CD4-positive, alpha-beta T cell treated with Interleukin-15 for 1 hour (primary cell): ENCODE measurements at places on chromosomes 13 and 19.

- DNase-seq: no peak
Observed at GRCh38 chr13:71577127-71577526, 289.9 kb downstream of the DACH1 start.

- DNase-seq: peak; percentile 90
Observed at GRCh38 chr19:47225746-47226425, 5.1 kb downstream of the BBC3 start.

GRCh38 chr19:14015524-14016035 lies 9.5 kb upstream of the RFX1 start:
- DNase-seq: no peak

- no peak for DNase-seq
Observed at GRCh38 chr19:3785451-3785937, 687 bp downstream of the MATK start.

GRCh38 chr13:32590266-32590665 lies 4.0 kb downstream of the PDS5B start:
- no peak for DNase-seq

- DNase-seq: no peak
Observed at GRCh38 chr13:94503851-94504250, 24.4 kb upstream of the DCT start.

DNA sequence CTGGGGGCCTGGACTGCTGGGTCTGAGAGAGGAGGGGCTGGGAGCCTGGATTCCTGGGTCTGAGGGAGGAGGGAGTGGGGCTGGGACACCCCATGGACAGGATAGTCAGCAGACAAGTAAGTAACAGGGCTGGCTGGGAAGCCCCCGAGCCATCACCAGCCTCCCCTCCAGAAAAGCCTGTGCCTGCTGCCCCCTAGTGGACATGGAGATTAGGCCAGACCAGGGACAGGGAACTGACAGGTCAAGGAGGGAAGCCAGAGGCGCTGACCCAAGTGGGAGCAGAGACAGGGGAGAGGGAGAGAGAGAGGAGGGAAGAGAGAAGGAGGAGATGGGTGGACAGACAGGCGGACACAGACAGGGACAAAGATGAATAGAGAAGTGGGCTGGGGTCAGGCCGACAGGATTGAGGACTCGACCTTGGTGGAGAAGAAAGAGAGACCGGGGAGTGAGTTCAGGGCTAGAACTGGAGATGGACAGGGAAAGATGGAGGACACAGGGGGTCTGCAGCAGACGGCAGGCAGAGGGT lies 6.7 kb upstream of the ERFL start:
- peak; percentile 82 for DNase-seq

GRCh38 chr19:2906631-2907195 lies 6.0 kb downstream of the ZNF57 start:
- DNase-seq: no peak

GRCh38 chr19:19758164-19758563 lies 25.3 kb upstream of the ZNF14 start:
- no peak for DNase-seq

GRCh38 chr13:44050450-44051063 lies 170.9 kb downstream of the LACC1 start:
- DNase-seq: no peak

DNA sequence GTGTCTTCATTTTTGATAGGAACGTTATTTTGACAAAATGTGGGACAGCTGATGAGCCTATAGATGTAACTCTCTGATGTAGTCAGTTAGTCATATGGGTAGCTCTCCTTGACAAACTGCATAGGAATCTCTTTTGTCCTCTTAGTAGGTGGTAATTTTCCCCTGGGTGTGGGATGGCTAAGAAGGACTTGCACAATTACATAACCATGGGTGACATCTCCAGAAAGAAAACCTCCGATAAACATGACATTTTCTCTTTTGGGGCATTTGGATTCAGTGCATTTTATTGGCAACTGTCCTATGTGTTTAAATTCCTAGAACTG lies 41.8 kb downstream of the IGFL3 start:
- DNase-seq: no peak

GRCh38 chr19:6125571-6125989 lies 9.9 kb upstream of the ACSBG2 start:
- peak; percentile 73 for DNase-seq

- no peak for DNase-seq
Observed at GRCh38 chr19:42203700-42204099, 13.8 kb downstream of the DEDD2 start.

- DNase-seq: no peak
Observed at GRCh38 chr13:24083141-24083540, 77.4 kb upstream of the SPATA13 start.

- peak; percentile 92 for DNase-seq
Observed at GRCh38 chr19:48511800-48512503, at the start of gene LMTK3. Gene LMTK3 (minus strand): TSS chr19:48511835. CDS start chr19:48511576, 259 bp downstream.

DNA sequence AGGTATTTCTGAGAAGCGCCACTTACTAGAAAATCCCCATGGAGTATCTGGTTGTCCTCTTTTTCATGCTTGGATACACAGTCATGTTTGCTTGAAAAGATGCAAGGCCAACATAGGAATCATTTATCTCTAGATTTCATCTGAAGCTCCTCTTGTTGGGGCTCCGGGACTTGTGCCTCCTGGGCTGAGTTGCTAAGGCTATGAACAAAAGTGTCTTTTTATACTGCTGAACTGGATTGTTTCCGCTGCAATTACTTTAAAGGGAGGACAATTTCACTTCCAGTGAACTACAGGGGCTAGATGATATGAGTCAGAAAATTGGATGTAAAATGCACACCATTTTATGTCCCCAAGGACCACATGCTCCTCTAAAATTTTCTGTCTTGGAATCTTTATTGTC lies 114.1 kb downstream of the TNFSF13B start:
- DNase-seq: no peak

- no peak for DNase-seq
Observed at GRCh38 chr19:38737921-38738737, 6.1 kb downstream of the CAPN12 start.

GRCh38 chr19:51712461-51713081 lies 11.2 kb downstream of the HAS1 start:
- no peak for DNase-seq

DNA sequence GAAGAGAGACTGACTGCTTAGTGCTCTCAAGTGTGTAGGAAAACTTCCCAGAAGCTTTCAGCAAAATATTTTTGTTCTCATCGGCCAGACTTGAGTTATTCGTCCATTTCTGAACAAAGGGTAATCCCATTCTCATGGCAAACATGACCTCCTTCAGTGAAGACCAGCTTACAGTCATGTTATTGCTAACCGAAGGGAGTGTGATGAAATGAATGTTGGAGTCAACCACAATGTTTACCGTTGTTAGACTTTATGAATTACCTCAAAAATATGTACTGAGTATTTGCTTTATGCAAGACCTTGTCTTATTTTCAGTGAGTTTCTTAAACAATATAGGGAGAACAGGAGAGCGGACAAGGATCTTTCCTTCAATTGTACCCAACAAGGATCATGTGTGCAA lies 228.6 kb downstream of the LMO7 start:
- DNase-seq: no peak

- DNase-seq: no peak
Observed at GRCh38 chr13:106527826-106528225, 7.6 kb downstream of the EFNB2 start.

GRCh38 chr13:82294226-82294625 lies 1588.0 kb downstream of the SLITRK1 start:
- no peak for DNase-seq

GRCh38 chr13:49938921-49939320 lies 2.8 kb upstream of the SPRYD7 start:
- no peak for DNase-seq

DNA sequence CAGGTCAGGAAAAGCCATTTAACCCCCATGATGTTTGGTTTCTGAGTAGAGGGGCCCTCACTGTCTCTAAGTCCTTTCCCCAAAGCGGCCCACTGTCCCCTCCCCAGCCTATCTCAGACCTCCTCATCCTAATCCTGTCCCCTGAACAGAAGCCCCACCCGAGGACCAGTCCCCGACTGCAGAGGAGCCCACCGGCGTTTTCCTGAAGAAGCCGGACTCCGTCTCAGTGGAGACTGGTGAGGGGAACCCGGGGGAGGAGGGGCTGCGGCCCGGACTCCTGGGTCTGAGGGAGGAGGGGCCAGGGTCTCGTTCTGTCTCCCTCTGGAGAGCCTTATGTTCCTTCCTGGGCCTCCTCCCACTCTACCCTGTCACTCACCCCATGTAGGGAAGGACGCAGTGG lies 2.9 kb downstream of the MYBPC2 start:
- DNase-seq: no peak

DNA sequence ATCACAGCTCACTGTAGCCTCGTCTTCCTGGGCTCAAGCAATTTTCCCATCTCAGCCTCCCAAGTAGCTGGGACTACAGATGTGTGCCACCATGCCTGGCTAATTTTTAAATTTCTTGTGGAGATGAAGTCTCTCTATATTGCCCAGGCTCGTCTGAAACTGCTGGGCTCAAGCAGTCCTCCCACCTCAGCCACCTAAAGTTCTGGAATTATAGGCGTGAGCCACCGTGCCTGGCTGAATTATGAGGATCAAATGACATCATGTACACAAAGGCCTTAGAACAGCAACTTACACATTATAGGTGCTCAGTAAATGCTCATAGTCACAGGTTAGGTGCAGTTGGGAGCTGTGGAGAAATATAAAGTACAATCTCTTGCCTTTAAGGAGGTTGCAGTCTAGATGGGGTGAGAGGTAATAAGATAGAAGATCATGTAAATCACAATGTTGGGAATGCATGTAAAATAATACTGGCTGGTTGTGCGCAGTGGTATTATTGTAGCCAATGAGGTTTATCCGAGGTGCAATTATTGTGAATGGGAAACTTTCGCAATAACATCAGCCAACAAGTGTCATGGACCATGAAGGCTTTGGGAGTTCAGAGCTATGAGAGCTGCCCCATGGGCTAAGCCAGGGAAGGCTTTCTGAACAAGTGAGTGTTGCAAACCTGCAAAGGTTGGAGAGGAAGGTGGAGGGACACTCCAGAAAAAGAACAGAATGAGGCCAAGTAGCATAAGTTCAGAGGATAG lies 29.8 kb upstream of the CXCL17 start:
- no peak for DNase-seq

GRCh38 chr19:3851254-3852176 lies 17.3 kb downstream of the ZFR2 start:
- DNase-seq: no peak

GRCh38 chr13:60655256-60655655 lies 258.2 kb downstream of the TDRD3 start:
- DNase-seq: no peak

DNA sequence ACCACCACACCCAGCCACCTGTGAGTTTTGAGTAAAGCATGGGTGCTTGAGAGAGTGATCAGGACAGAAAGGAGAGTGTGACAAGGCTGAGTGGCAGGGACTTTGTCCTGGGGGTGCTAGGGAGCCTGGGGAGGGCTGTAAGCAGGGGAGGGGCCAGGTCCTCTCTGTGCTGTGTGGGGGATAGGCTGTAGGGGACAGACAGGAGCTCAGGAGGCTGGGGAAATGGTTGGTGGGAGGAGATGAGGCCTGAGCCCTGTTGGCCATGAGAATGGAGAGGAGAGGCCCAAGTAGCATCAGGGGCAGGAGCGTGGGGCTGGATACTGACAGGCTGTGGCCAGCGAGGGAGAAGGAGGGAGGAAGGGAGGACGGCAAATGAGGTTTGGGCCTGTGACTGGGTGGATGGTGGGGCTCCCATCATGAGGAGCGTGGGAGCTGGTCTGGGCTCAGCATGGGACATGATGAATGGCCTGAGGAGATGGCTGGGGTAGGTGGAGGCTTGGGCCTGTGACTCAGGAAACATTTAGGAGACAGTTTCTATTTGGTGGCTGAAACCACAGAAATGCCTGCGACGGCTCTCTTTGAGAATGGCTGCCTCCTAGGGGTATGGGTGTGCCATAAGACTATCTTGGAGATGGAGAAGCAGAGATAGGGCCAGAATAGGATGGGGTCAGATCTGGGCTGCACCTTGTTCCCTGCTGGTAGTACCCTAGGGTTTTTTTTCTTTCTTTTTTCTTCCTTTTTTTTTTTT lies 25.0 kb downstream of the GRIN2D start:
- no peak for DNase-seq

- no peak for DNase-seq
Observed at GRCh38 chr19:51637362-51637978, 7.3 kb upstream of the SIGLEC5 start.

DNA sequence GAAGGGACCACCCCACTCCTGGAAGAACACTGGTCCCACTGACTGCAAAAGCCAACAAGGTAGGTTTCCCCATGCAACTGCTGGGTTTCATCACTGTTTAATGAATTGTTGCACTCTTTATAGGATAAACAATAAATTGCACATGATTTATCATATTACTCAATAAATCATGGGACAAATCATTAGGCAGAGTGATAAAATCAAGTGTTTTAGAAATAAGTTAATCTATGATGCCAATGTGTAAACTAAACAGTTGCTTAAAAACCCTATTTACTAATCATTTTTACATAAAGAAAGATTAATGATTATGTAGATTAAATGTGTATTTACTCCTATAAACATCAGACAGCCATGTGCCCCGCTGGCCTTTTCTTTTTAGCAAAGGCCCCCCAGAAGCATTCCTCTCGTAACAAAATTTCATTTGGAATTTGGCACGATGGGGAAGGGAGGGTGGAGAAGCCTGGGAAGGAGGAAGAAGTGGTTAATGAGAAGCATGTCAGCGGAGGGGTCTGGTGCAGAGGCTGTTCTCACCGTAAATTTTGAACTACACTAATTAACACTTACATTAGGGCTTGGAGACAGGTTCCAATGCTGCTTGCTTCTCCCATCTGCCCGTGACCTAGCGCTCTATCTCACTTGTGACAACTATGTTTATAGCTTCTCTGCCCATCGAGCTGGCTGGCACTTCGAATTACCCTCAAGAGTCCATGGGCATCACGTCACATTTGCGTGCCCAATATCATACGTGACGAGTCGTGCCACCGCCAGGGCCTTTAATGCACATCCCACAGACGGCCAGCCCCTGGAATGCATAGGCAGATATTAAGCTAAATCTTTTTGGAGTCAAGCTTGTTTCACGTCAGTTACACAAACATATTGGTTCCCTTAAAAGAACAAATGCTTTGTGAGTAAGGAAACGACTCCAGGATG lies 357.7 kb upstream of the TSHZ3 start:
- DNase-seq: no peak

DNA sequence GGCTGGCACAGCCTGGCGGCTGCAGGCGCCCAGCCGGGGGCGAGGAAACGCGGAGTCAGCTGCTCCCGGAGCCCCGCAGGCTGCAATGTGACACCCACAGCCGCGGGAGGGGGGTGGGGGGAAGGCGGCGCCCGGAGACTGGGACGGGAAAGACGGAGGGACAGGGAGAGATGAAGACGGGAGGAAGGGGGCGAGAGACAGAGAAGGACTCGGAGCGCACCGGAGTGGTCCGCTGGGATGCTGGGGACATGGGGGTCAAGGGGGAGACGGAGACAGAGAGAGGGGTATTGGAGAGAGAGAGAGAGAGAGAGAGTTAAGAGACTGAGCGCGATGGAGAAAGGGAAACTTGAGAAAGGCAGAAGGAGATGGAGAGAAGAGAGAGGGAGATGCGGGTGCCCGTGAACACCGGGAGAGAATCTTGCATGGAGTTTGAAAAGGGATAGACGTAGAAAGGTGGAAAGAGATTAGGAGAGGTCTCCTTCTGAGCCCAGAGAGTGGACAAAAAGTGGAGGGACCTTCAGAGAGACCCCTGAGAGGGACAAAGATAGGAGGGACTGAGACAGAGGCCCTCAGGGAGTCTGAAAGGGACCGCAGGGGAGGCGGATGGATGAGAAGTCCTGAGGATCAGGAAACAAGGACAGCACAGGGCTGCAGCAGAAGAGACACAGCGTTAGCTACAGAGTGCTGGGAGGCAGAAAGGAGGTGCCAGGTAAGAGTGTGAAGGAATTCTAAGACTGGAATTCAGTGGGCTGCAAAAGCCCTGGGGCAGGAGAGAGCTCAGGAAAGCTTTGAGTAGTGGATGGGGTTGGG lies 1.0 kb downstream of the SCN1B start:
- DNase-seq: no peak
